ENCODE measurements at places on chromosomes 13 and 19.

GRCh38 chr13:112894673-112895481 lies 74.1 kb upstream of the MCF2L start:
- no peak for DNase-seq
- H3K4me3 ChIP-seq = no peak overlapping the region
- peaks cover 3% of the 10 kb centered on the region for H3K4me1 ChIP-seq
- H3K36me3 ChIP-seq = no peaks in the 10 kb centered on the region
- H3K27me3 ChIP-seq = peaks cover 22% of the 10 kb centered on the region

DNA sequence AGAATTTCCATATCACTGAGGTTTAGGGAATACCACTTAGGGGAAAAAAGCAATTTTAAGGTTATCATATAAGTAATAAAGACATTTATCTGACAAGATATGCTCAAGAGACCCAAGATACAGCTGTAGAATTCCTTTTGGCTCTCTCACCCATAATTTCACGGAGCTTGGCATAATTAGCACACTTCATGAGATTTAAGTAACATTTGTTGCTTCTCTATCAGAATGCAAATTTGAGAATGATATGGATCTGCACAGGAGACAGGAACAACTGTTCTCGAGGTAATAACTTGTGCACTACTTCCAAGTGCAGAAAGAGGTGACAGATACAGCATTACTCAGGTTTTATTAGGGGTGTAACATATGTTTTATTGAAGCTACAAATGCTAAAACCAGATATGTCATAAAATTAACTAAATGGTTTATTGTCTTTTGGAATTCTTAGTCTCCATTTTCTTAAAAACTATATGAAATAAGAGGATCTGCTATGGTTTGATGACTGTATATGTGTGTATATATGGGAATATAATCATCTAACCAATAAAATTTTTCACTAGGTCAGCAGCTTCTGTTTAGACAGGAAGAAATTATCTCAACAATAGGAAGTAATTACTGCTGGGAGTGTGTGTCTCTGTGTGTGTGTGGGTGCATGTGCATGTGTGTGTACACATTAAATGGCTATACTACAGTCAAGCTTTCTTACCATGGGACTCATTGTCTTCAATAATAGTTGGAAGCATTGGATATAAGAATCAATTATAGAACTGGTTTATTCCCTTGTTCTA lies 401.3 kb downstream of the PCDH17 start:
- H3K36me3 ChIP-seq = no peaks in the 10 kb centered on the region
- H3K4me1 ChIP-seq = no peaks in the 10 kb centered on the region
- DNase-seq = no peak
- no peak overlapping the region for H3K27ac ChIP-seq
- no peaks in the 10 kb centered on the region for H3K27me3 ChIP-seq

DNA sequence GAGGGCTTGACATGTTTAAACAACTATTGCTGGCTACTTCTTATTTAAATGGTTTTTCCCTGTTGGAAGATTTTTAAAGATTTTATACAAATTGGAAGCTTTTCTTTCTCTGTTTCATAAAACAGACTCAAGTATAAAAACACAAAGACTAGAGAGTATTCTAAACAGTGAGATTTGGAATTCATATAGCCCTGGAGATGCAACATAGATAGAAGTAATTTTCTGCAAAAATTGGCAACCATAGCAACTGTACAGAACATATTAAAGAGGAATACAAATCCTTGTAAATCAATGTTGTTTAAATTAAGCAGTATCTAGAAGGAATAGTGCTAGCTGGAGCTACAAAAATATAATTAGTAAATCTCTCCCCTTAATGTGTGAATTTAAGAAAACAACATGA lies 2612.9 kb upstream of the PCDH20 start:
- H3K27ac ChIP-seq = no peak overlapping the region
- no peak for DNase-seq
- H3K4me1 ChIP-seq = no peaks in the 10 kb centered on the region
- H3K36me3 ChIP-seq = no peaks in the 10 kb centered on the region
- no peaks in the 10 kb centered on the region for H3K27me3 ChIP-seq

DNA sequence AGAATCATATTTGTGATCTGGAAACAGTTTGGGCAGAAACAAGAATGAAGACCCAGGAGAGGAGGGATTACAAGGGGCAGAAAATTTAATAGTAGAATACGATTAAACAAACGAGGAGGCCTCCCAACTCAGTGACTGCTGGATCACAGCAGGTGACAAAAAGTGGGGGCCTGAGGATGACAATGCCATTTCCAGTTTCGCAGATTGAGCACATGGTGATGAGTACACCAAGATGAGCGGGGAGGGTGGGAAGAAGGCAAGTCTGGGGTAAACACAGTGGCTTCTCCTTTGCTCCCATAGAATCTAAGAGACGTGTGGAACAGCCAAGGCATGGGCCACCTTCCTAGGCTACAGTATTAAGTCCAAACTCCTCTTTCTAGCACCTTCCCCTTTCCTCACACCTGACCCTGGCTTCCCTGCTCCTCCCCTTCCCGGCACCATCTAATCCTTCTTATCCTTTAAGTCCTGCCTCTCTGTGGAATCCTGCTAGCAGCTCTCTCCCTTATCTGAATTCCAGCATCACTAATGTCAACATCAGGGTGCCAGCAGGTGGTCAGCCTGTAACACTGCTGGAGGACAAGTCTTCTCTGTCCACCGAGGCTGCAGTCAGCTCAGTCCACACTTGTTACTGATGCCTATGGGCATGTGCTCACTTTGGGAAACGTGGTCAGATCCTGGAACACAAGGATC lies 13.5 kb downstream of the ATP7B start:
- H3K4me3 ChIP-seq = no peak overlapping the region
- peaks cover 2% of the 10 kb centered on the region for H3K4me1 ChIP-seq
- H3K36me3 ChIP-seq = no peaks in the 10 kb centered on the region
- no peak for DNase-seq

All from activated CD4-positive, alpha-beta memory T cell treated with anti-CD3 and anti-CD28 coated beads, Interleukin-2, amount 10 ng/mL, durations not matched to agents 7 days and 5 days (primary cell).